ENCODE measurements at places on chromosomes 13 and 19.

DNA sequence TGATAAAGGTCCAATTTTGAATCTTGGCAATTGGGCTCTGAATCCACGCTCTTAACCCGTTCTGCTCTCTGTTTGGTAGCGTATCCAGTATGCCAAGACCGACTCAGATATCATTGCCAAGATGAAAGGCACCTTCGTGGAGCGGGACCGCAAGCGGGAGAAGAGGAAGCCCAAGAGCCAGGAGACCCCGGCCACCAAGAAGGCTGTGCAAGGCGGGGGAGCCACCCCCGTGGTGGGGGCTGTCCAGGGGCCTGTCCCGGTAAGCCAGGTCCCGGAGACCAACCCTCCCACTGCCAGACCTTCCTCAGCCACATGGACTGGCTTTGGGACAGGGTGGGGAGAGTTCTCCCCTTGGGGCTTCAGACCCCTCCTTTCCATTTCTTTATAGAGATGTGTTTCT lies 8.3 kb downstream of the SNRPA start:
- DNase-seq, result no peak

GRCh38 chr19:33293255-33294057 lies 8.9 kb downstream of the CEBPA start:
- no peak for DNase-seq

DNA sequence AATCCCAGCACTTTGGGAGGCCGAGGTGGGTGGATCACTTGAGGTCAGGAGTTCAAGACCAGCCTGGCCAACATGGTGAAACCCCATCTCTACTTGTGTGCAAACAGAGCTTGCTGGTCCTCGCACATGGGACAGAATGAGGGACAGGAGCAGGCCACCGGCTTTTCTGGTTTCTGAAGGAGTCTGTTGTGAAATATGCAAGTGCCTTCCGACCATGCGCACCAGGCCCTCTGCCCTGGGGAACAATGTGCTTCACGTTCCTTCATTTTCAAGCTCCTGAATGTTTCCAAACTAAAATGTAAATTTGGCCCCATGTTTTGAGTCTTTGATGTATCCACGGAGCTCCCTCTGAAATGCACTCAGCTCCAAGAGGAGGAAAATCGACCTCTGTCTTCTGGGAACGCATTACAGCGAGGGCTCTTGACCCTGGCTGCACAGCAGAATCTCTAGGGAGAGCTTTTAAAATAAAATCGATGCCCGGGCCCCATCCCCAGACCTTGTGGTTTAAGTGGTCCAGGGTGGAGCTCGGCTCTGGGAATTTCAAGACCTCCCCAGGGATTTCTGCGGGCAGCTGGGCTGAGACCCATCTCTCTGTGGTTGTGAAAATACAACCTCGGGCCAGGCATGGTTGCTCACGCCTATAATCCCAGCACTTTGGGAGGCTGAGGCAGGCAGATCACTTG lies 9.3 kb upstream of the ACP4 start:
- DNase-seq, result no peak

DNA sequence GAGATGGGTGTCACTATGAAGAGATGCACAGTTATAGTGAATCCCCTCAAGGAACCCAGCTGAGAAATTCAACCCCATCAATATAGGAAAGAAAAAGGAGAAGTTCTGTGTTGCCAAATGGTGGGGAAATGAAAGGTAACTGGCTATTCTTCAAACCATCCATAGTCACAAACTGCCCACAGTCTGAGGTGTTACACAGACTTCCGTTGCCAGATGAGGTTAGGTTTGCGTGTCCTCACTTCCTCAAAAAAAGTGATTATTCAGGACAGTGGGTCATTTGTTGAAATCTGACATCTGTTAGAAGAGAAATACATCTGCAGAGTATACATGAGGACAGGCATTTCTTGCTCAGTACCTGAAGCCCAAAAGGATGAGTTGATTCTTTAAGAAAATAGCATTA lies 9.0 kb downstream of the SIGLEC5 start:
- DNase-seq, result no peak

GRCh38 chr13:64591971-64592370 lies 2638.2 kb downstream of the PCDH9 start:
- no peak for DNase-seq

- no peak for DNase-seq
Measured at GRCh38 chr13:97192166-97192565, 30.0 kb upstream of the MBNL2 start.

DNA sequence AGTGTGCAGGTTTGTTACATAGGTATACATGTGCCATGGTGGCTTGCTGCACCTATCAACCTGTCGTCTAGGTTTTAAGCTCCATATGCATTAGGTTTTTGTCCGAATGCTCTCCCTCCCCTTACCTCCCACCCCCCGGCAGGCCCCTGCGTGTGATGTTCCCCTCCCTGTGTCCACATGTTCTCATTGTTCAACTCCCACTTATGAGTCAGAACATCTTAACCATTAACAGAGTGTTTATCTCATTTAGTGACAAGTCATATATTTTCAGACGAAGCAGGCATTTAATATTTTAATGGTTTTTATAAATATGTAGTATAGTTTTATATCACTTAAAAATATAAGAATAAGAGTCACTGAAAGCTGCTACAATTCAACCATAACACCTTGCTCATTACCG lies 780.5 kb upstream of the ARGLU1 start:
- no peak for DNase-seq

- DNase-seq, result no peak
Measured at GRCh38 chr13:39590466-39591036, 12.4 kb downstream of the LHFPL6 start.

DNA sequence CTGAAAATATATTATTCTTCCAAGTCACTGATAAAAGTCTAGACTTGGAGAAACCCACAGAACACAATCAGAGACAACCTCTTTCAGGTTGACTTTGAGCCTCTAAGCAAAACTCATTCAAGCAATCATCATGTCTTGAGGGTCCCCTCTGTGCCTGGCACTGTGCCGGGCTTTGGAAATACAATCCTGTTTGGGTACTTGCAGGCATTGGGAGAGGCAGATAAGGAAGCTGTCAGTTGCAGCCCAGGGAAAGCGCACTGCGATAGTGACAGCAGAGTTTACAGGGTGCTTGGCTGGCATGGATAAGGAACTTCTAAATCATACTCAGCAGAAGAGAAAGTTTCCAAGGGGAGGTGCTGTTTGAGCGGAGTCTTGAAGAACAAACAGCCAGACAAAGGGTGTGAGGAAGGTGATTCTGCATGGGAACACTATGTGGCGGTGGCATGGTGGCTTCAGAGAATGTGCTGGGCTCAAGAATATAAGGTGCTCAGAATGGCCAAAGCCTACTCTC lies 9.1 kb downstream of the SERP2 start:
- no peak for DNase-seq

GRCh38 chr19:54481326-54481930 lies 8.3 kb upstream of the CDC42EP5 start:
- peak; percentile 57 for DNase-seq

- no peak for DNase-seq
Measured at GRCh38 chr13:99495466-99496183, 5.6 kb upstream of the TM9SF2 start.

- DNase-seq, result no peak
Measured at GRCh38 chr13:98959786-98960605, 17.9 kb downstream of the DOCK9 start.

- DNase-seq, result no peak
Measured at GRCh38 chr19:49295208-49295880, 29.6 kb downstream of the SLC6A16 start.

DNA sequence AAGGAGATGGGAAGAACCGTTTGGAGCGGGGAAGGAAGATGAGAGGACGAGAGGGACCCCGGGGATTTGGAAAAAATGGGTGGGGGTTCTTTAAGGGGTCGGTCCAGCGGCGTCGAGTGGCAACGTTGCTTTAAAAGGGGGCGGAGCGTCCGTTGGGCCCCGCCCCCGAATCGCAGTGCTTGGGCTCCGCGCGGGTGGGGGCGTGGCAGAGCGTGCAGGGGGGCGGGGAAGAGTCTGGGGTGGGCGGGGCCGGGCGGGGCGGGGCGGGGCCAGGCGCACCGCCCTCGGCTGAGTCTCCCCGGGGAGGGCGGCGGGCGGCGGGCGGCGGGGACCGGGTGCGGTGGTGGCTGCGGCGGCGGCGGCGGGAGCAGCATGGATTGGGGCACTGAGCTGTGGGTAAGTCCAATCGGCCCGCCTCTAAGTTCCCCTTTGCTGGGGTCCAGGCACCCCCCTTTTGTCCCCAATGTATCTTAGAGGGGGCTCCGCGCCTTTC lies at the start of gene TRIP10:
Gene TRIP10 (plus strand): TSS at position 291 of the 493 bp plus-strand sequence. CDS start 82 bp downstream, at position 373.
- DNase-seq, result peak; percentile 82

DNA sequence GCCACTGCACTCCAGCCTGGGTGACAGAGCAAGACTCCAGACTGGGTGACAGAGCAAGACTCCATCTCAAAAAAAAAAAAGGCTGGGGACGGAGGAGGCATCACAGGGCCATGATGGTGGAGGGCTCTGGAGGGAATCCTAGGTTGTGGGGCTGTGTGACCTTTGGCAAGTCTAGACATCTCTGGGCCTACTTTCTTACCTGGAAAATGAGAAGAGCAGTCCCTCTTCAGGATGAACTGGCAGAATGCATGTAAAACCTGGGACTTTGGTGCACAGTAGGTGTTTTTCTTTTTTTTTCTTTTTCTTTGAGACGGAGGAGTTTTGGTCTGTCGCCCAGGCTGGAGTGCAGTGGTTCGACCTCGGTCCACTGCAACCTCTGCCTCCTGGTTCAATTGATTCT lies 13.7 kb downstream of the CIB3 start:
- no peak for DNase-seq

- DNase-seq, result no peak
Measured at GRCh38 chr13:38735665-38736440, 49.0 kb downstream of the FREM2 start.

GRCh38 chr19:18444513-18444912 lies 6.6 kb upstream of the ISYNA1 start:
- DNase-seq, result no peak

DNA sequence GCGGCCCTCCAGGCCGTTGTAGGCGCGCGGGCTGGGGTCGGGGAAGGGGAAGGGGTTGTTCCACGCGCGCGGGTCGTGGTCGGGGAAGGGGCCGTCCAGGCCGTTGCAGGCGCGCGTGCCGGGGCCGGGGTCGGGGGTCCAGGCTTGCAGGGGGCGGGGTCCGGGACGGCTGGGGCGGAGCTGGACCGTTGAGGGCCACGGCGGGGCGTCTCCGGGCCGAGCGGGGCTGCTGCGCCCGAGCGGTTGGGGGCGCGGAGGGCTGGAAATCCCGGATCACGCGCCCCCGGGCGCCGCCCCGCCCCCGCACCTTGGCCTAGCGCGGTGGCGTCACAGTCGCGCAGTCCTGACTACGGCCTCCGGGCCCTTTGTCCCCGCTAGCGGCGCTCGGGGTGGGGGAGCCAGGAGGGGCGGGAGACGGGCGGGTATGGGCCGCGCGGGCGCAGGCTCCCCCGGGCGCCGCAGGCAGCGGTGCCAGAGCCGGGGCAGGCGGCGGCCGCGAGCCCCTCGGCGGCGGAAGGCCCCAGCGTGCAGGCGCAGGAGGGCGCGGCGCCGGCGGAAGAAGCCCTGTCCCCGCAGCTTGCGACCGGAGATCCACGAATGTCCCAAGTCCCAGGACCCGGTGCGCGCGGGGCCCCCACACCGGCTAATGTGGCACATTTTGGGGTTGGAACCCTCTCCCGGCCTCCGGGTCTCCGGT lies 665 bp downstream of the GPX4 start:
- DNase-seq, result peak; percentile 68

DNA sequence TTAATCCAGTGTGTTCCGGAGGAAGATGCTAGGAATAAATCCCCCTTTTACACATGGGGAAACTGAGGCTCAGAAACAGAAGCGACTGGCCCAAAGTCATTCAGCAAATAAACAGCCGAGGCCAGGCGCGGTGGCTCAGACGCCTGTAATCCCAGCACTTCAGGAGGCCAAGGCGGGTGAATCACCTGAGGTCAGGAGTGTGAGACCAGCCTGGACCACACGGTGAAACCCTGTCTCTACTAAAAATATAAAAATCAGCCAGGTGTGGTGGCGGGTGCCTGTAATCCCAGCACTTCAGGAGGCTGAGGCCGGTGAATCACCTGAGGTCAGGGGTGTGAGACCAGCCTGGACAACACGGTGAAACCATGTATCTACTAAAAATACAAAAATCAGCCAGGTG lies 11.6 kb upstream of the PLIN3 start:
- DNase-seq, result no peak

- no peak for DNase-seq
Measured at GRCh38 chr13:71054358-71054757, 812.6 kb downstream of the DACH1 start.

GRCh38 chr13:31200637-31200971 lies 829 bp downstream of the B3GLCT start:
- peak; percentile 32 for DNase-seq

- no peak for DNase-seq
Measured at GRCh38 chr13:57253551-57253950, 86.6 kb downstream of the PRR20E start.

- DNase-seq, result no peak
Measured at GRCh38 chr13:29702912-29703351, 107.4 kb upstream of the SLC7A1 start.

DNA sequence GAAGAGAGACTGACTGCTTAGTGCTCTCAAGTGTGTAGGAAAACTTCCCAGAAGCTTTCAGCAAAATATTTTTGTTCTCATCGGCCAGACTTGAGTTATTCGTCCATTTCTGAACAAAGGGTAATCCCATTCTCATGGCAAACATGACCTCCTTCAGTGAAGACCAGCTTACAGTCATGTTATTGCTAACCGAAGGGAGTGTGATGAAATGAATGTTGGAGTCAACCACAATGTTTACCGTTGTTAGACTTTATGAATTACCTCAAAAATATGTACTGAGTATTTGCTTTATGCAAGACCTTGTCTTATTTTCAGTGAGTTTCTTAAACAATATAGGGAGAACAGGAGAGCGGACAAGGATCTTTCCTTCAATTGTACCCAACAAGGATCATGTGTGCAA lies 228.6 kb downstream of the LMO7 start:
- no peak for DNase-seq

DNA sequence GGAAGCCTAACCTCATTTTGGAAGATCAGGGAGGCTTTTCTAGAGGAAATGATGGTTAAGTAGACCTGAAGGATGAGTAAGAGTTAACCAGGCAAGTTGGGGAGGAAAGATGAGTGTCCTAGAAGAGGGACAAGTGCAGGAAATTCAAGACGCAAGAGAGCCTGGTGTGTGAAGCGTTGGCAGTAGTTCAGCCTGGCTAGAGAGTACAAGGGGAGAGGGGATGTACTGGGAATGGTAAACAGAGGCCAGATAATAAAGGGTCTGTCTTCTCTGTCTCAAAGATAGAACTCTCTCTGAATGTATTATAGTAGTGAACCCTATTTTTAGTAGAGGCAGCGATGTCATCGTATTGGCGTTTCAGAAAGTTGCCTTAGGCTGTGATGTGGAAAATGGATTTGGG lies 9.7 kb downstream of the DPY19L3 start:
- no peak for DNase-seq

GRCh38 chr13:21077076-21077787 lies 15.8 kb upstream of the LATS2 start:
- DNase-seq, result no peak
